ENCODE measurements at places on chromosomes 4 and X.

DNA sequence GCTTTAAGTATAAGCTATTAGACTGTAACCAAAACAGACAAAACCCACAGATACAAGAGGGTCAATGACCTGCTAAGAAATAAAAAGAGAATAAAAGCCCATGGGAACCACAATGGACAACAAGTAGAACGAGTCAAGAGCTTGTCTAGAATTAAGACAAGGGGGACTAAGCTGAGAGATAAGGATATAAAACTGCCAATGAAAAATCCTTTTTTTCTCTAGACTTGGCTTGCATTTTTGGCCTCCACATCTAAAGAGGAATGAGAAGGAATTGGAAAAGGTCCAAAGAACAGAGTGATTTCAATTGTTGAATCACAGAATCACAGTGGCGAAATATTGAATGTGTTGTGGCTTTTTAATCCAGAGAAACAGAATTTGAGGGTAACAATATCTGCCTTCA is 135.7 kb downstream of the QDPR start:
- DNase-seq: no peak

- no peak for DNase-seq
Observed at GRCh38 chr4:171629737-171630136, 183.5 kb upstream of the GALNTL6 start.

DNA sequence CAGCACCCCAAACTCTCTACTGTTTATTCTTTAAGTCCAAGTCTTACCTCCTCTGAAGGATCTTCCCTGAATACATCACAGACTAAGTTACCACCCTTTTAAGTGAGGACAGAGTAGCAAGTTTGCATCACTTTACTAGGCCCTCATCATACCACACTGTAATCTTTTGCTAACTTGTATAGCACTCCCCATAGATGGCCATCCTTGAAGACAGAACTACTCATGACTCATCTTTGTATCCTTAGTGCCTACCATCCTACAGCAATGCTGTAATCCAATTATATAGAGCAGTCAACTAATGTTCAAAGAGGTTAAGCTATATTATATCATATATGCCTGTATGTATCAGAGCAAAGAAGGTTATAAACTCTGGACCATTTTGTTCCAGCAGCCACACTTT is 101.4 kb downstream of the ADAMTS3 start:
- no peak for DNase-seq

- DNase-seq: no peak
Observed at GRCh38 chr4:63348735-63349673, 1060.2 kb downstream of the TECRL start.

DNA sequence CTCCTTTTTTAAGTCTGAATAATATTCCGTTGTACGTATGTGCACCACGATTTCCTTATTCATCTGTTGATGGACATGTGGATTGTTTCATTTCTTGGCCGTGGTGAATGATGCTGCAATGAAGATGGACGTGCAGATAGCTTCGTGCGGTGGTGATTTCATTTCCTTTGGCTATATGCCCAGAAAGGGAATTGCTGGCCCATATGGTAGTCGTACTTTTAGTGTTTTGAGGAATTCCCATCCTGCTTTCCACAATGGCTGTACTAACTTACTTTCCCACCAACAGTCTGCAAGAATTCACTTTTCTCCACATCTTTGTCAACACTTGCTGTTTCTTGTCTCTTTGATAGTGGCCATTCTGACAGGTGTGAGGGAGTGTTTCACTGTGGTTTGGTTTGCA is 12.8 kb downstream of the ZFP42 start:
- DNase-seq: no peak

GRCh38 chrX:45524805-45525204 is 324.1 kb upstream of the DIPK2B start:
- DNase-seq: no peak

- peak; percentile 24 for DNase-seq
Observed at GRCh38 chr4:4693258-4693657, 151.4 kb upstream of the STX18 start.

GRCh38 chr4:1534095-1534872 is 128.0 kb upstream of the NKX1-1 start:
- no peak for DNase-seq

DNA sequence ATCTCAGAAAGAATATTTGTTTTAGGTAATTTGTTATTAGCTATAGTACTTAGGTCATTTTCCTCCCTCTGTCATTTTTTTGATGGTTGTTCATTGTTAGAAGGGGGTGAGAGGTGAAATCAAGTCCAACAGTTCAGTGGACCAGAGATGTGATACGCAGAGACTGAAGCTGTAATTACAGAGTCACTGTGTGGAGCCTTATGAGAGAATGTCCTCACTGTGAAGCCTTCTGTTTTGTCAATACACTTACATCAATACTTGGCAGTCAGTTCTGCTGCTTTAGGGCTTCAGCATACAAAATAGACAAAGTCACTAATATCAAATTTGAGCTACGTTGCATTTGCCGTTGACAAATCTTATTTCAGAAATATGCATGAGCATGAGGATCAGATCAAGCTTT is 692.5 kb downstream of the C4orf33 start:
- no peak for DNase-seq

DNA sequence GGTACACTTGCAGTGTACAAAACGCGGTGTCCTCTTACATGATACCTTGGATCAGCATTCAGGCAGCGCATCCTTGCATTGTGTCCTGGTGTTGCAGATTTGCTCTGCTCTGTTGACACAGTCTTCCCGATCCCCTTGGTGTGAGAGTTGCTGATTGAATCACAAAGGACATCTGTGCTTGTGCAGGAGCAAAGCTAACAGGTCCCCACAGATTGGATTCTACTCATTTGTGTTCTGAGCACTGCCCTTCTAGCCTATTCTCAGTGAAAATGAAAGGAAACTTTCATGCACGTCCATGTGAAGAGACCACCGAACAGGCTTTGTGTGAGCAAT is 171.4 kb downstream of the FRMPD4 start:
- DNase-seq: no peak

- DNase-seq: no peak
Observed at GRCh38 chr4:79763486-79764075, 309.4 kb downstream of the ANTXR2 start.

DNA sequence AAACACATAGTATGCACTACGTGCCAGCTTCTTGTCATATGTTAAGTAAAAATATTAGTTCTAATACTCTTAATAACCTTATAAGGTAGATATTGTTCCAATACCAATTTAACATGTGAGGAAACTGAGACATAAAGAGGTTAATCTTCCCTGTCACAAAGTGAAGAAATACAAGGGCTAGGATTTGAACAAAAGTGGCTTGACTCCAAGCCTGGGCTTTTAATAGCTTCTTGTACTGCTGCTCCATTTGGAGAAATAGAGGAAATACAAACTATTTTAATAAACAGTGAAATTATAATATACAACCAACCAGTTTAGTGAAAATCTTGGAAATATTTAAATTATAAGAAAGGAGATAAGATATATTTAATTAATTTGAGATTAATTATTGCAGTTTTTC is 33.2 kb downstream of the TLL1 start:
- no peak for DNase-seq

DNA sequence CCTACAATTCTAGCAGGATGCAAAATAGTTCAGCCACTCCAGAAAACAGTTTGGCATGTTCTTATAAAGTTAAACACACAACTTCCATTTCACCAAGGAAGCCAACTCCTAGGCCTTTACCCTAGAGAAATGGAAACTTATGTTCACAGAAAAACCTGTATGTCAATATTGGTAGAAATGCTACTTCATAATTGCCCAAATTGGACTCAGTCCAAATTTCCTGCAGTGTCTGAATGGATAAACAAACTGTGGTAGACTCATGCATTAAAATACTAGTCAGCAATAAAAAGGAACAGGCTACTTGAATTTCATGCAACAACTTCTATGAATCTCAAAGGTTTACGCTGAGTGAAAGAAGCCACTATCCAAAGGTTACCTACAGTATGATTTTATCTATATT is 1738.8 kb upstream of the IGFBP7 start:
- no peak for DNase-seq

- no peak for DNase-seq
Observed at GRCh38 chr4:171235521-171235920, 577.7 kb upstream of the GALNTL6 start.

GRCh38 chrX:44105228-44105913 is 132.2 kb upstream of the NDP start:
- no peak for DNase-seq

DNA sequence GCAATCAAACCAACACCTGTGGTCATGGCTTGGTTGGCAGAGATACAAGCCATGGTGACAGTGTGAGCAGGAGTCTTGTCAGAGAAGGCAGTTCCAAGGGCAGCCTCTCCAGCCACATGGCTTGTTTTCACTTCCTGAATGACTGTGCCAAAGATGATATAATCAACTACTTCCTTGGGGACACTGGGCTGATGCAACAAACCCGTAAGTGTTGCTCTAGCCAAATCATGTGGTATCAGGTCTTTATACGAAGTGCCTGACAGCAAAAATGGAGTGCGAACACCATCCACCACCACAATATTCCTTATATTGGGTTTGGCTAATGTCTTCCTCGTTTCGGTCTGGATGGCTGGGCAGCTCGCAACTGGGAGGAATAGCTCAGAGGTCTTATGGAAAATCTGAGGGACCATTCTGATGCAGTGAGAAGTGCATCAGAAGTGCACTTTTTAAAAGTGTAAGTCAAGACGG is 922.0 kb downstream of the NLGN4X start:
- peak; percentile 7 for DNase-seq

DNA sequence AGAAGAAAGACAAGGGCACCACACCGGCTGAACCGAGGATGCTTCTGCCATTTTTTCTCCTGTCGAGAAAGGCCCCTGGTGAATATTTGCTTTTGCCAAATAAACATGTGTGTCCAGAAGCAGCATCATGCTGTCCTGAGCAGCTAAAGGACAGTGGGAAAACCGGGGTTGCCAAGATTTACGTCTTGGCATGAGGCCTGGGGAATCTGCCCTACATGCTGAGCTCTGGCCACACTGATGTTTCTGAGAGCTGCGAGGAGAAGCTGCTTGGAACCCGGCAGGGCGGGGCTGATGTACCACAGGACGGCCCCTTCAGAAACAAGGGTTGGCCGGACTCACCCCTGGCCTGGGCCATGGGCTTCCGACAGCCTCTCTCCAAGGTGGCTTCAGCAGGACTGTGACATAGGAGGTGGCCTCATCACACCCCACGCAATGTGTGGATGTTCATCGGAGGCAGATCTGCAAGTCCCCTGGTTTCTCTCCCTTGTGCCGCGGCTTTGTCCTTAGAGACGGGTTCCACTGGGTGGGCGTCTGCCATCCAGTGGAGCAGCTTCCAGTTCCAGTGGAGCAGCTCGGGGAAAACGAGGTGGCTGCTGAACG is 42.2 kb upstream of the SORCS2 start:
- no peak for DNase-seq

- no peak for DNase-seq
Observed at GRCh38 chrX:41005445-41005992, 79.7 kb upstream of the USP9X start.

DNA sequence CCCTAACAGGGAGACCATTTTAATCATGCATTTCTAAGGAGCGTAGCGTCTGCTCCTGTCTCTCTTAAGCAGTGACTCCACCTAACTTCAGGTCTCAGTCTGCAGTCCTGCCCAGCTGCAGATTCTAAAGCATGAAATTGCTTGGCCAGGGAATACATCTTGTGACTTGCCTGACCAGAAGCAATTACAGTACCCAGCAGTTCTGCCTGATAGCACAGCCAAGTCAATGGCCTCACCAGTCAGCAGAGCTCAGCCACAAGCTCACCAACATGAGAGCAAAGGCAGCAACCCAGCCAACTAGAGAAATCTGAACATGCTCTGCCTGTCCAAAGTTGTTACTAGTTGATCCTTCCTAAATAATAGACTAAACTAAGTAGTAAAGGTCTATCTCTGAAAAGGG is 2011.9 kb upstream of the PCDH10 start:
- DNase-seq: no peak

DNA sequence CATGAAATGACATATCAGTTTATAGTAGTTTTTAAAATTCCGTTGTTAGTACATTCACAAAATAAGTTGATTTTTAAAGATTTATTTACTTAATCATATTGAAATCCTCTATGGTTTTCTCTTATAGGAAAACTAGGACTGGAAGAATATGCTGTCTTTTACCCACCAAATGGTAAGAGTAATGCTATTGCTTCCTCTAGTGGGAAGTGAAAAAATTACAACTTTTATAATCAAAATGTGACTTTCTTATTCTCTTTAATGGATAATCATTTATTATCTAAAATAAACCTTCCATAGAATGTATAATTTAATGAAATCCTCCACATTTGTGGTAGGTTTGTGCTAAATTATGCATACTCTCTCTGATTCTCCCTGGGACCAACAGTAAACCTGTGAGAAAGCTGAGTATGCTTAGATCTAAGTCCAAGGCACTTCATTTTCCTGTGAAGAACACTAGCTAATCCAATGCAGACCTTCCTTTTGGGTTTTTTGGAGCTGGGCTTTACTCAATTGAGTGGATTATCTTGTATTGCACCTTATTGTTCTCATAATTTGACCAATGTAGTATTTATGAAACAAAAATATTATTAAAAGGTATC is 136.2 kb downstream of the TBC1D19 start:
- DNase-seq: no peak

DNA sequence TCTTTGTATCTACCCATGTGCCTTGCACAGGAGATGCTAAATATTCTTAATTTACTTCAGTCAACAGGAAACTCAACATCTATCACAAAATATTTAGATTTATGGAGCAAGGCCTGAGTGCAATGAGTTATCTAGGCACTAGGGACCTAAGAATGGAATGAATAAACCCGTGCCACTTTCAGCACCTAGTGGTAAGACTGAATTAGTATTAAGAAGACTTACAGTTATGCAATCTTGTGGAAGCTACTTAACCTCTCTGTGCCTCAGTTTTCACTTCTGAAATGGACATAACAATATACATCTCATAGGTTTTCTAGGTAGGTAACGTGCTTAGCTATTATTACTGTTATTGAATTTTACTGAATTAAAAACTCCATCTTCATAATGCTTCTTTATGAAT is 144.6 kb upstream of the MAP3K15 start:
- no peak for DNase-seq

DNA sequence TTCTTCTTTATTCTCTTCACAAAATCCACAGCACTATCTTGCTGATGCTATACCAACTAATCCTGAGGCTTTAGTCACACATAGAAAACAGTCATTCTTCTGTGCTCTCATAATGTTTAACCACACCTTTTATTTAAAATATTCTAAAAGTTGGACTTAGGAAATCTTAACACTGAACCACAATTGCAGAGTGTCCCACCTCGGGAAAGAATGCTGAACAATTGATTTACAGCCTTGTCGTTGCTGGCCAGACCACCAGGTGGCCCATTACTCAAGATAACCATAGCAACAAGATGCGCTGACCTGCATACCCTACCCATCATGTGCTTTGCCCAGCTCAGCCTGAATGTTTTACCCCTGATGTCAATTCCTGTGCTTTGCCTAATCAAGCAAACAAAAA is 100.8 kb downstream of the ARSJ start:
- DNase-seq: no peak

GRCh38 chr4:19416146-19416545 is 835.6 kb upstream of the SLIT2 start:
- DNase-seq: no peak

DNA sequence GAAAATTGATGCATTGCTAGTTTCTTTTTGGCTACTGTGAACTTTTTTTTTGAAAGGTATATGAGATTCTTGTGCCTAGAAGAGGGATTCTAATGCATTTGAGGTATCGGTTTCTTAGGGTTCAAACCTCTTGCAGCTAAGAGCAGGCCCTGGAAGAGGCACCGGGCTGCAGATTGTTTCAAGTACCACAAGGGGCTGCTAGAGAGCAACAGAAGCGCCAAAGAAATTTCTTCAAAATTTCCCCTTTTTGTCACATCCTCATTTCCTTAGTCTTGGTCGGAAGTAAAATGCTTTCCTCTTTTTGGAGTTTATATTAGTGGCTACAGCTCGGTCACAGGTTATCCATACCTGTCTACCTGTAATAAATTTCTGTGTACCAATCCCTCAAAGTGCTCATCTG is 89.8 kb downstream of the PDGFRA start:
- peak; percentile 16 for DNase-seq
